ENCODE measurements at places on chromosomes 13 and 19.

DNA sequence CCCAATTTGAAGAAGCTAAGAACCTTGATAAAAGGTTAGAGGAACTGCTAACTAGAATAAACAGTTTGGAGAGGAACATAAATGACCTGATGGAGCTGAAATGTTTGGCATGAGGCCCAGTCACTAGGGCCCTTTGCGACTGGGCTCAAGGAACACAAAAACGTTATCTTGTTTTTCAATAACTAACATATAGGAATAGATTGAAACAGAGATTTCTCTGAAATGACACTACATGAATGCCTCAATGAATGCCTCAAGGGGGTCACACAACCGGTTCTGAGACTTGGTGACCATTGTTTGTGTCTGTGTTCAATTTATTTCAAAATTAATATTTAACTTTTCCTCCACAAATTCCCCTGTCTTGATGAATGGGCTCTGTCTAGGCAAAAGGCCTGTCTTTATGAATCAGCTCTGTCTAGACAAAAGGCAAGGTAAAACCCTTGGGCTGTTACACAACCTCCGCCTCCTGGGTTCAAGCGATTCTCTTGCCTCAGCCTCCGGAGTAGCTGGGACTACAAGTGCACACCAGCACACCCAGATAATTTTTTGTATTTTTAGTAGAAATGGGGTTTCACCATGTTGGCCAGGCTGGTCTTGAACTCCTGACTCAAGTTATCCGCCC is 932 bp upstream of the ZNF486 start:
- DNase-seq, result no peak

DNA sequence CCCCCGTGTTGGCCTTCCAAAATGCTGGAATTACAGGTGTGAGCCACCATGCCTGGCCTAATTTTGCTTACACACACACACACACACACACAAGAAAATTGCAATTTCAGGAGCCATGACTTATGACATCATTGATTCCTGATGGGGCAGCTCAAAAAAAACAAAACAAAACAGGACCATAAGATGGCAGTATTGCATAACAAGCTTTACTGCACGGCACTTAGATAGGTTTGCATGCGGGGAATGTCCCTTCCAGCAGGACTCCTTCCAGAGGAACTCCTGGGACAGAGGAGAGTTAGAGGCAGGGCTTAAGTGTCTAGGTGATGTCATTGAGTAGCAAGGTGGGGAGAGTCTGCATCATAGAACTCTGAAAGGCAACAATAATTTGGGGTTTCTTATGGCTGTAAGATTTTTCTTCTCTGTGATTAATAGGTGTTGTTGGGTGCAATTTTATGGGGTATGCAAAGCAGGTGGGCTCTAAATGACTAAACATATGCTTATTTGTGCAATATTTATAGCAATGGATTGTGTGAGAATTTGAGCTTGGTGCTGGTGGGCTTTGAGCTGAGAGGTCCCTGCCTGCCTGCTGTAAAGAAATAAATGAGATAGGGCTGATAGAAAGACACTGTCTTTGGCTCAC is 9.0 kb upstream of the ACSBG2 start:
- DNase-seq, result peak; percentile 66

DNA sequence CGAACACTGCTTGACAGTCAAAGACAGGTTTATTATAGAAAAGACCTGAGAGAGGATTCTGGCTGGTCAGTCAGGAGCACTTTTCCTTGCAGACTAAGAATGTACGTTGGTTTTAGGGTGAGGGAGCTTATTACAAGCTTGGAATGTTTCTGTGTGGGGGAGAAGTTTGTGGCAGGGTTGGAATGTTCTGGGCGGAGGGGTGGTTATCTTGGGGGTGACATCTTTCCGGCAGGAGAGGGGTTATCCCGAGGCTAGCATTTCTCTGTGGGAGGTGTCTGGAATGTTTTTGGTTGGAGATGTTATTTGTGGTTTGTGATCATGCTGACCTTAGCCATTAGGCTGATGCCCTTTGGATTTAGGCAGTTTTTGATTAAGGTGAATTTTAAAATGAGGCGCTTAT is 61.8 kb downstream of the ZNF136 start:
- no peak for DNase-seq

DNA sequence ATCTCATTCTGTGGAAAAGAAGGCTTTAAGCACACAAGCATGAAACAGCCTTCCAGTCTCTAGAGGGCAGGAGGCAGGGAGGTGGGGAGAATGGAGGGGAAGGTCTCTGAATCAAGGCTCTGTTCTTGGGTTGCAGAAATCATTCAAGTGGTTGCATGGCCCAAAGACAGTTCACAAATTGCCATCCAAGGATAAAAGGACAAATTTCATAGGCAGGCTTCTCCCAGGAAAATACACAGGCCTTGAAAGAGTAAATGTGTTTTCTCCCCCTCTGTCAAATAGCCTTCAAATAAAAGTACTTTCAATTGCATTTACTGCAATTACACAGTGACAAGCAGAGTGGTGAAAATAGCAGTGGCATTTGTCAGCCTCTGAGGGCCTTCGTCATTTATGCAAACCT is 450.8 kb downstream of the DCT start:
- no peak for DNase-seq

- peak; percentile 21 for DNase-seq
Measured at GRCh38 chr13:46866150-46866549, 30.7 kb downstream of the HTR2A start.

GRCh38 chr13:62119739-62120700 is 704.4 kb upstream of the PCDH20 start:
- DNase-seq, result peak; percentile 78

GRCh38 chr13:30026093-30026492 is 175.7 kb upstream of the UBL3 start:
- no peak for DNase-seq

- DNase-seq, result peak; percentile 66
Measured at GRCh38 chr19:1503089-1503924, 9.5 kb downstream of the ADAMTSL5 start.

DNA sequence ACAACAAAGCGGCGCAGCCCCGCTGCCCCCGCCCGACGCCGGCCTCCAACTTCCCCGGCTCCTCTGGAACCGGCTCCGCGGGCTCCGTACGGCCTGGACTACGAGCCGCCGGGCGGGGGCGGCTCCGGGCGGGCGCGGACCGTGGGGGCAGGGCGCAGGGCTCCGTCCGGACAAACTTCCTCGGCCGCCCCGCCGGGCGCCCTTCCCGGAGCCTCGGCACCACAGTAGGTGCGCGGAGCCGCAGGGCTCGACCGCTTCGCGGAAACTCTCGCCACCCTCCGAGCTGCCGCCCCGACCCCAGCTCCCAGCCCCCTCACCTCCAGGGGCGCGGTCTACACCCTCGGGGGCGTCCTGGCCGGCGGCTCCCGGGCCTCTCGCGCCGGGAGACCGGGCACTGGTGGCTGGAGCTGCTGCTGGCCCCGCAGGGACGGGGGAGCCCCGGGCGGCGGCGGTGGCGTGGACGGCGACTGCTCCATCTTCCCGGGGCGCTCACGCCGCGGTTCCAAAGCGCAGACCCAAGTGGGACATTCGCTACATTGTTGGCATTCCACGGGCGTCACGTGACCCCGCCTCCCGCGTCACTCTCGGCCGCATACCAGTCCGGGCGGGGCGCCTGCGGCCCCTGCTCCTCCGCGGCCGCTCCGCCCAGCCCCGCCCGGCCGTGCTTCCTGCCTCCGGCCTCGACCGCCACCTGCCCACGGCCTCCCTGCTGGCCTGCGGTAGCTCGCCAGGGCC is at the start of gene LATS2:
TSS of gene LATS2 (minus strand) at position 558 of the 735 bp plus-strand sequence. CDS start 15,560 bp downstream, outside the sequence.
- peak; percentile 80 for DNase-seq

DNA sequence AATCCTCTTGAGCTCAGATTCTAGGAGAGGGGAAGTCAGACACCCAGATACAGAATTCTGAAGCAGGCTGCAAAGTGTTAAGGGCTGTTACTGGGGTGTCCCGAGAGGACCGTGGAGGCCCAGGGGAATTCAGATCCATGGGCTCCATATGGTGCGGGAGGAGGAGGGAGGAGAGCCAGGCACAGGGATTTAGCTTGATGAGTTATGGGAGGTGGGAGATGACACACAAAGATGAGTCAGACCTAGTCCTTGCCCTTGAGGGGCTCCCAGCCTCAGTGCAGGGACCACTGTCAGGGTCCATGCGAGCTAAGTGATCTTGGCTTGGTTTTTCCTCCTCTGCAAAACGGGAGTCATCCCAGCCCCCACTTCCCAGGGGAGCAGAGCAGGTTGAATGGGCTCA is 14.4 kb upstream of the GIPR start:
- DNase-seq, result no peak

- no peak for DNase-seq
Measured at GRCh38 chr13:60392131-60392530, 4.9 kb upstream of the TDRD3 start.

- DNase-seq, result no peak
Measured at GRCh38 chr19:29421196-29421545, 104.6 kb upstream of the VSTM2B start.

- DNase-seq, result no peak
Measured at GRCh38 chr19:1884719-1885334, 469 bp downstream of the ABHD17A start.

DNA sequence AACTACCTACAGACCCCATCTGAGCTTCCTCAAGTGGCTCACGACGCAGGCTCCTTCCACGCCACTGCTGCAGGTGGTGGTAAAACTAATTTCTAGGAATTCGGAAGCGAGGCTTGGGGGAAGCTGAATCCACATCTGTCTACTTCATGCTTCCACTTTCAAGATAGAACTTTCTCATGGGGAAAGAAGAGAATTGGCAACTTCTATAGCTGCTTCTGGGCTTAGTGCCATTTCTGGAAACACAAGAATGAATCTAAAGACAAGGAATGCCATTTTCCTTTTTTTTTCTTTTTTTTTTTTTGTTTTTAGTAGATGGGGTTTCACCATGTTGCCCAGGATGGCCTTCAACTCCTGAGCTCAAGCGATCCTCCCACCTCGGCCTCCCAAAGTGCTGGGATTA is 2.8 kb upstream of the NLRP12 start:
- no peak for DNase-seq

DNA sequence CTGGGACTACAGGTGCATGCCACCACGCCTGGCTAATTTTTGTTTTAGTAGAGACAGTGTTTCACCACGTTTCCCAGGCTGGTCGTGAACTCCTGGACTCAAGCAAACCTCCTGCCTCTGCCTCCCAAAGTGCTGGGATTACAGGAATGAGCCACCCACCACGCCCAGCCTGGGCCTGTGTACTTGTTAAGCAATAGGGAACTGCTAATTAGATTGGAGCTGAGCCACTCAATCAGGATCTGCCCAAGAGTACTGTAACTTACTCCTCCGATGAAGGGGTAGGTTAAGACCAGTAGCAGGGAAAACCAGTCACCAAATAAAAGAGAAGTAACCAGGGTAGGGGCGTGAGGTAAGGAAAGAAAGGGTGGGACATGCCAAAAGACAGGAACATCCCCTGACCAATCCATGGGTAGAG is 2.3 kb downstream of the DDX39A start:
- DNase-seq, result no peak

GRCh38 chr19:46056536-46056935 is 15.7 kb upstream of the IGFL4 start:
- DNase-seq, result no peak

DNA sequence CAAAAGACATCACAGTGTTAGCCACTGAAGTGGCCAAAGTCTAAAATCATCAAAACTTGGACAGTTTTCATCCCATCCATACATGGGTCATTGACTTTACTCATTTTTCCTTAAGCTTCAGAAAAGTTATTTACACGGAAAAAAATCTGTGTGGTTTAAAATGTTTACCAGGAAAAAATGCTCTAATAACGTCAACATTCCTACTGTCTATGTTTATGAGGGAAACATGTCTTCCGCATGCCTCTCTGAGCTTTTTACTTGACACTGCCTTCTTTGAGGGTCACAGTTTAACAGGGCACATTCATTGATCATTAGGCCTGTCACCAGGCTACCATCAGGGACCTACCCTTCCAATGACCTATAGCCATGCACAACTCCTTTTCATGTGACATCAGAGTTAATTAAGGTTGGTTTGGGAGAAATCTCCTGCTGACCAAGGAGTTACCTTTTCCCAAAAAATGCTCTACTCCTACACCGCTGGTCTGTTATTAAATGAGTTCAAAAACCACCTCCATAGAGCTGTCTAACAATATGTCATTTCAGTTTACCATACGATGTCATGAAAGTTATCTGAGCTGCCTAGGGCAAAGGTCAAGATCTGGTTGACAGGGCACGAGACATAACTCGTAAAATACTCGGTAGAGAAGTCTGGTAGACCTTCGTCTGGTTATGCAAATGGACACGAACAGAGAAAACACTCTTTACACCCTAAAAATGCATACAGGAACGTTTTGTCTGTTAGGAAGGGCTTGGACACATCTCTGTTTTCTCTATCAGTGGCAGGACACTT is 17.8 kb downstream of the FLT1 start:
- DNase-seq, result no peak

DNA sequence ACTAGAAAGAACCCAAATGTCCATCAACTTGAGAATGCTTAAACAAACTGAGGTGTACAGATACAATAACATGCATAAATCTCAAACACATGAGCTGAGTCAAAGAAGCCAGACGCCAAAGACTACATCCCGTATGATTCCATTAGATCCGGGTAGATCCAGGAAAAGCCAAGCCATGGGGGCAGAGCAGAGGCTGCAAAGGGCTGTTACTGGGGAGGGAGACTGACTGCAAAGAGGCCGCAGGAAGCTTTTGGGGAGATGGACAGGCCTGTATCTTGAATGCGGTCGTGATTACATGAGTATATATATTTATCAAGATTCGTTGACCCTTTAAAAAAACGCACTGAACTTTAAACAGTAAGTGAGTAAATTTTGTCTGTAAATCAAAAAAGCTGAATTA is 28.7 kb downstream of the GGACT start:
- no peak for DNase-seq

DNA sequence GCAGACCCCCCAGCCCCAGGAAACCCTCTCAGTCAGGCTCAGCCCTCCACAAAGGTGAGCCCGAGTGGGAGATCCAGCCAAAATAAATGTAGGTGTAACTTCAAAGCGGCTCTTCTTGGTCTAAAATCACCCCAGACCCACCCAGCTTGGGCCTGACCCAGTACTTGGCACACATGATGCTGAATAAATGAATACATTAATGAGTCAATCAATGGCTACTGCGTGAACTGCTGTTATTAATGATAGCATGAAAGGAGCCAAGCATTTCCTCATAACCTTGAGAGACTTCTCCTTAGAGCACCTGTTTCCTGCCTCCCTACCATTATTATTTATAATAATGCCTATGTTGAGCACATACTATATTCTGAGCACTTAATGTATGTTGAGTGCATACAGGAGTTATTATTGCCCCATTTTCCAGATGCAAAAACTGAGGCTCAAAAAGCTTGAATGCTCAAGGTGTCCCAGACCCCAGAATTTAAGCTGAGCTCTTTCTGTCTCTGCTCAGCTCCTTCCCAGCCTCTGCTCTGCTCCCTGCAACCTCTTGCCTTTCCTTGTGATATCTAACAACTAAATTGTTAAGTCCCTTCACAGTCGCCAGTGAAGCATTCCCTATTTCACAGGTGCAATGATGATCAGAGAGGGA is 4.3 kb downstream of the NOTCH3 start:
- no peak for DNase-seq

GRCh38 chr13:97235549-97236231 is 13.6 kb downstream of the MBNL2 start:
- no peak for DNase-seq

GRCh38 chr13:72303941-72304746 is 423.3 kb downstream of the MZT1 start:
- no peak for DNase-seq

- DNase-seq, result no peak
Measured at GRCh38 chr19:32406161-32407003, 812 bp downstream of the DPY19L3 start.

Data from HEK293T (cell line).